HS-27A (cell line): ENCODE measurements at places on chromosomes 3 and 15.

- DNase-seq, result no peak
Measured at GRCh38 chr15:25844981-25845680, 18.0 kb downstream of the ATP10A start.

GRCh38 chr3:168053115-168053514 lies 42.6 kb downstream of the GOLIM4 start:
- DNase-seq, result no peak

DNA sequence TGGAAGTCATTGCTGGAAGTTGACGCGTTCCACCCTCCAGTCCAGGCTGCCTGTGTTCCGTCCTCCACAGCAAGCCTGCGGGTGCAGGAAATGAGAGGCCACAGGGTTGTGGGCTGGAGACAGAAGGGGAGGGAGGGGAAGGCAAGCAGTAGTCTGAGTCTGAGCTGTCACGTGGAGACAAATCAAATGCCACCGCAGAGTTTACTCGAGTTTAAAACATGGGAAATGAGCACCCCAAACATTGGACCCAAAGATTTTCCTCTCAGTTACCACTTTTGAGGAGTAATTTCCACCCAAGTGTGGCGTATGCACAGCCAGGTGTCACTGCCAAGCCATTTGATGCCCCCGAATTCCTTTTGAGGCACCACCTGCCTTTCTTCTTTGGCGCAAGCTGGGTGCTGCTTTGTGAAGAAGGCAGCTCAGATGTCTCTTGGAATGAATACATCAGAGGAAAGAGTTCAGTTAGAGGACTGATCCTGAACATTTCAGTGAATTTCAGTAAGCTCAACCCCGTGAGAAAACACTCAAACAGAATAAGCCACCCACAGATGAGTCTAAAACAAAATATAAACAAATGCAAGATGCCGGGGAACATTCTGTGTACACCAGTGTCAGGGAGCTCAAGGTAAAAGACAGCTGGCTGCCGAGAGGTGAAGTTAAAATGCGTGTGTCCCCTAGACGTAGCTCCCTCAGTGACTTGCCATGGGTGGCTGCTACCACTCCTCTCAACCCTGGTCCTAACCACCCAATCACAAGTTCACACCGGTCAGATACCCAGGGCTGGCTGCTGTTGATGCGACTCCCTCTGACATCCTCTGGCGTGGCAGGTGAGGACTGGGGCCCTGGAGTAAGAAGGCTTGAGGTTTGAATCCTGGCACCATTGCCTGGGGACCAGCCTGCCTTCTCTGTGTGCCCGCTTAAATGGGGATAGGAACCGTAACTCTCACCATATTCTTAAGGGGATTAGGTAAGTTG lies 203.8 kb downstream of the UACA start:
- no peak for DNase-seq

DNA sequence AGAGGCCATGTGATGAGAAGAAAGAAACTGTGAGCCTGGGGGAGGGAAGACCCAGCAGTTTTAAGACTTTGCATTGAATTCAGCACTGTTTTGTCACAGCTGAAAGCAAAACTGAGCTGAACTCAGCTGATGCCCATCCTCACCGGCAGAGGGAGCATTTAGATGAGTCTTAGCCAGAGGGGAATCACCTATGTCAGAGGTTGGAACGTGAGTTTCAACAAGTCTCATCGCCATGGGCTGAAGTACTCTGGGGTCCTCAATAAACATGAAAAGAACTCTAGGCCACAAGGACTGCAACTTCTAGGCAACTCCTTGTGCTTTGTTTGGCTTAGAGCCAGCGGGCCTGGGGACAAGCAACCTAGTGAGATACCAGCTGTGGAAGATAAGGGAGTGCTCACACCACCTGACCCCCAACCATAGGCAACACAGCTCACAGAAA lies 324.5 kb downstream of the TBL1XR1 start:
- DNase-seq, result peak; percentile 15

GRCh38 chr3:143613226-143613625 lies 235.0 kb downstream of the SLC9A9 start:
- no peak for DNase-seq

- DNase-seq, result no peak
Measured at GRCh38 chr3:78742491-78742890, 1025.3 kb downstream of the ROBO1 start.

GRCh38 chr3:129184396-129184657 lies 631 bp upstream of the CNBP start:
- DNase-seq, result no peak

DNA sequence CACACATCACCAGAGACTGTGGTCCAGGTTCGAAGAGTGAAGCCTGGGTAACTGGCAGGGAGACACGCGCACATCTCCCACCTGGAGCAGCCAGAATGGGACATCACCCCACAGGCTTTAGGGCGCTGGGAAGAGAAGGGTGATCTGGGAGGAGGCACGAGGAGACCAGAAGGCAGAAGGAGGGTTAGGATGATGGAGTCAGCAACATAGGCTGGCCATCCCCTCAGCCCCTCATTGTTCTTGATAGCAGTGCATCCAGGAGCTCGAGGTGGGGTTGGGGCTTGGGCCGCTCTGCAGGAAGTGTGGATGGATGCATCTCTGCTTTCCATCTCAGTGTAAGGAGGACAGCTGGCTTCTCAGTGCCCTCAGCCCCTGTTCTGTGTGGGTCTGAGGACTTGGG lies 15.2 kb downstream of the PLA2G4F start:
- no peak for DNase-seq

- DNase-seq, result no peak
Measured at GRCh38 chr3:11534011-11534792, 109.5 kb downstream of the VGLL4 start.

- DNase-seq, result no peak
Measured at GRCh38 chr15:43274136-43274535, 7.4 kb upstream of the TGM5 start.

- no peak for DNase-seq
Measured at GRCh38 chr3:4836516-4836915, 142.7 kb upstream of the BHLHE40 start.

- no peak for DNase-seq
Measured at GRCh38 chr3:13009132-13009945, 63.9 kb downstream of the IQSEC1 start.

DNA sequence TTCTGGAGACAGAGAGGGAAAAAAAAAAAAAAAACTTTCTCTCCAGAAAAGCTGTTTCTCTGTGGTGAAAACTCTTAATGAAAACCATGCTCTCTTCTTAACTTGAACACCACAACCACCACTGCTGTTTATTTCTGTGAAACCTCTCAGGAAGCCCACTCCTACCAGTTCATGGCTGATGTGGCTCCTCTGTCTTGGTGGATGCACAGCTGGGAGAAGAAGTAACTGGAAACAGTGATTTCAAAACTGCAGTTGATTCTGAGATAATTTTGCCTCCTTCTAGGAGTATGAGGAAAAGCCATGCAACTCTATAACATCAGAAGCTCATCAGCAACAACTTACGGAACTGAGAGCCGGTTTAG lies 40.2 kb upstream of the PYGO1 start:
- no peak for DNase-seq

DNA sequence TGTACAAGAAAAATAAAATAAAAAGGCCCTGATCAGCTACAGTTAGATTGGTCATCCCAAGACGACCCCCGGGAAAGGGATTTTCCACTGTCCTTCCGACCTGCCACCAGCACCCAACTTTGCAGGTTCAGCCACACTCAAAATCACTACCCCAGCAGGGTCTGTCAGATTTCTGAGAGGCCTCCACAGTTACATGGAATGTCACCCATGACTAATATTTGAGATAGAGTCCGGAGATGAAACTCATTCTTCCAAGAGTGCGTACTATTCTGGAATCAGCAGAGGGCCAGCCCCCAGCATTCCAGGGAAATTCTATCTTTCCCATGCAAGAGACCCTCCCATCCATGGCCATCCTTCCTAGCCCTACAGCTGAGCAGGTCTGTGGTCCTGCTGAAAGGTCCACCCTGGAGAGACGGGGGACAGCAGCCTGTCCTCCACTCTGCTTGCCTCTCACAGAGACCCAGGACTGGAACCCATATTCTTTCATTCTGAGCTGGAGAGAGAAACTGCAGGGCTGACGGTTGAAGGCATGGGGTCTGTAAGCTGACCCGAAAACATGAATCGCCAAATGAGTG lies 5.8 kb downstream of the LIPC start:
- DNase-seq, result no peak

- DNase-seq, result no peak
Measured at GRCh38 chr3:71702131-71703024, 22.8 kb downstream of the EIF4E3 start.

DNA sequence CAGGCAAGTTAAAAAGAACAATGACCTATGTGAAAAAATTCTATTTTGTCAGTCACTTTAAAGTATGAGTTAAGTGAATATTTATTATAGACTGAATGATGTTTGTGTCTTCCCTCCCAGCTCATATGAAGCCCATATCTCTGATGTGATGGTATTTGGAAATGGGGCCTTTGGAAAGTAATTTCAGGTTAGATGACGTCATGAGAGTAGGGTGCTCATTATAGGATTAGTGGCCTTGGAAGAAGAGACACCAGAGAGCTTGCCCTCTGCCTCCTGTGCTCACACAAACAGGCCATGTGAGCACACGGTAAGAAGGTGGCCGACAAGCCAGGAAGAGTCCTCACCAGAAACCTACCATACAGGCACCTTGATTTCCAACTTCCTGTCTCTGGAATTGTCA lies 138.8 kb upstream of the TNIK start:
- no peak for DNase-seq

- no peak for DNase-seq
Measured at GRCh38 chr3:16841904-16842271, 42.9 kb upstream of the PLCL2 start.

- DNase-seq, result no peak
Measured at GRCh38 chr3:127693336-127693843, 20.6 kb downstream of the ABTB1 start.

GRCh38 chr15:93486407-93487117 lies 397.6 kb upstream of the RGMA start:
- DNase-seq, result no peak

DNA sequence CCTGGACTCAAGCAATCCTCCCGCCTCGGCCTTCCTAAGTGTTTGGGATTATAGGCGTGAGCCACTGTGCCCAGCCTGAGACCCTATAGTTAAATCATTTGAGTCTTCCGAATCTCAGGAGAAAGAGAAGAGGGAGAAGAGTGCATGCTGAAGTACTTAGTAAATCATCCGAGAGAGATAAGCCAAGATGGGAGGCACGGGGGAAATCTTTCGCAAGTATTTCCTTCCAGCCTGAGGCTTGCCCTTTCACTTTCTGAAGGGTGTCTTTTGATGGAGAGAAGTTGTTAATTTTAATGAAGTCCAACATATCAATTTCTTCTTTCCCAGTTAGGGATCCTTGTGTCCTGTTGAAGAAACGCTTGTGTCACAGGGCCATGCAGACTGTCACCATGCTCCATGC lies 97.1 kb upstream of the SLC6A6 start:
- no peak for DNase-seq

GRCh38 chr3:31996195-31996594 lies 14.6 kb downstream of the ZNF860 start:
- no peak for DNase-seq

GRCh38 chr3:115217678-115218451 lies 70.8 kb upstream of the ZBTB20 start:
- peak; percentile 62 for DNase-seq
